Umbilical cord (tissue), 2 donors: ENCODE measurements at places on chromosomes 13 and 19. TPM values are rescaled to one million over a fixed set of nuclear protein-coding genes. Genes with fewer than 3 reads are reported as not detected.

The ZSCAN1 gene
- total RNA-seq, result 0.24 TPM

The ZNF541 gene
- not detected for total RNA-seq

The GPX4 gene
- total RNA-seq, result 169 TPM

The FGF9 gene
- 4.1 TPM for total RNA-seq

The PRSS57 gene
- total RNA-seq, result not detected

The ZIM2 gene
- 24.1 TPM for total RNA-seq

The GJB6 gene
- total RNA-seq, result 3.6 TPM

The KIR2DL3 gene
- 1.7 TPM for total RNA-seq
